ENCODE measurements at places on chromosomes 1 and 21.

GRCh38 chr1:240417317-240417716, 194.6 kb downstream of the GREM2 start:
- no peak for DNase-seq

DNA sequence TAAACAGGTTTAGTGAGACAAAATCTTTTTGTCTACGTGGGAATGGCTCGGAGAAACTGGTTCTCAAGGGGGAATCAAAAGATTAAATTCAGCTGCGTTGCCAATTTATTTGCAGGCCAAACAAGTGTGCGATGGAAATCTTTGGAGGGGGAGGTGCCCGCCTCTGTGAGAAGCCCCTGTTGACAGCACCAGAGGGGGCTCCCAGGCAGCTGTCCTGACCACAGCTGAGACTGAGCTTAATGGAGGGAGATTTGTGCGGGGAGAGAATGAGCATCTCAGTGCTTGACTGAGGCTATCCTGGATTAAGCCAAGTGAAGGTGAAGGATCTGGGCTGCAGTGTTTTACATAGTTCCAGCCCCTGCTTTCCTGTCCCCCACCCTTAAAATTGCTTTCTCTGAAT, 169.7 kb downstream of the ATG4C start:
- peak; percentile 46 for DNase-seq

DNA sequence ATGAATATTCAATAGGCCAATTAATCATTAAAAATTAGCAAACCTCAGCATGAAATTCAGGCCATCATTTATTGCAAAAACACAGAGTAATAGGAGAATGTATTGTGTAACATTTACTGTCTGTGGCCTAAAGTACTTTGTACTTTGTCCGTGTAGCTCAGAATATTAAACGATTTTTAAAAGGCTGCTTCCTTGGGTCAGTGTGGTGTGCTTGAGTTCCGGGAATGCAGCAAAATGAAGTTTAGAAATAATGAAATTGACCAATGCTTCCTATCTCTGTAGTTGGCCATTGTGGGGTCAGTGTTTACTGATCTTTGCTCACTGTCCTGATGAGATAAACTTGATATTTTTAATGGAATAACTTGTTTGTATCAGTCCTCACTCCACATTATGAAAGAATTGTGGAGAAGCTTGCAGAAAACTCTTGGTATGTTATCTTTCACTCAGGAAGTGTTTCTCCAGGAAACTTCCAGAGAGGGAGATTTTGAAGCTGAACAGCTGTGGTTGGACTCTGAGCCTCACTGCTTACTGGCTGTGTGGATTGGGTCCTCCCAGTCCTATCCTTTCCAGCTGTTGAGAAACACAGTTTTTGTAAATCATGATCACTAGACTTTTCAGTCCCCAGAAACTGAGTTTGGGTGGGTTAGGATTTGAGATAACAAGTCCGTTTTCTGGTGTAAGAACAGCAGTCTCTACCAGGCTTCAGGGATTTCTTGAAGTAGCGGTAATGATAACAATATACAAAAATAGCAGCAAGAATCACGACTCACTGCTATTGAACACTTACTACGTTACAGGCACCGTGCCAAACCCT, 19.2 kb upstream of the MTARC1 start:
- no peak for DNase-seq

DNA sequence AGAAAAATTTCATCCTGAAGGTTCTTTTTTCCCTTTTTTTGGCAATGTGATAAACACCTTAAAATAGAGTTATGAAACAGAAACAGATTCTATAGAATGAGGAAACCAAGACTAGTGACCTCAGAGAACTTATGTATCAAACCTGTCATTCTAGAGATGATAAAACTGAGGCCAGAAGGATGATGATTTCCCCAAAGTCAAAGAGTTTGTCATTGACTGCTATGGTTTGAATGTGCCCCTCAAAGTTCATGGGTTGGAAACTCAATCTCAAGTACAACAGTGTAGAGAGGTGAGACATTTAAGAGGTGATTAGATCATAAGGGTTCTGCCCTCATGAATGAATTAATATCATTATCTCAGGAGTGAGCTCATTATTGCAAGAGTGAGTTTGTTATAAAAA, 13.7 kb upstream of the BEND5 start:
- no peak for DNase-seq

- no peak for DNase-seq
Measured at GRCh38 chr1:9378801-9379200, 86.1 kb downstream of the SPSB1 start.

- DNase-seq, result no peak
Measured at GRCh38 chr1:66489972-66490601, 43.9 kb upstream of the SGIP1 start.

- DNase-seq, result no peak
Measured at GRCh38 chr1:32904797-32905196, 3.6 kb upstream of the TMEM54 start.

GRCh38 chr1:150299716-150300115, 6.1 kb downstream of the MRPS21 start:
- DNase-seq, result no peak

DNA sequence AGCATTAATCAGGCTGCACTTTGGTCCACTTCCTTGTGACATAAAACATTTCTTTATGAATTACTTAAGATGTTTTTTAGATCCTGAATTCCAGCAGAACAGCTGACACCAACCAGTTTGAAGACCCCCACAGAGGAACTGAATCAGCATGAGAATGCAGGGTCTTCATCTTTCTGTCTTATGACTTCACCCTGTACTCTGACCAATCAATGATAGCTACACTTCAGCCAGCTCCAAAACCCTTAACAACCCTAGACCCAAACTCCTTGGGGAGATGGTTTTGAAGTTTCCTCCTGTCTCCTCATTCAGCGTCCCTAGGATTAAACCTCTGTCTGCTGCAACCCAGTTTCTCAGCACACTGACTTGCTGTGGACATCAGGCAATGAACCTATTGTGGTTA, 175.0 kb downstream of the CTH start:
- DNase-seq, result no peak

GRCh38 chr1:116851846-116852245, 57.9 kb upstream of the PTGFRN start:
- no peak for DNase-seq

GRCh38 chr1:155192346-155193274, 15.1 kb downstream of the THBS3 start:
- no peak for DNase-seq

DNA sequence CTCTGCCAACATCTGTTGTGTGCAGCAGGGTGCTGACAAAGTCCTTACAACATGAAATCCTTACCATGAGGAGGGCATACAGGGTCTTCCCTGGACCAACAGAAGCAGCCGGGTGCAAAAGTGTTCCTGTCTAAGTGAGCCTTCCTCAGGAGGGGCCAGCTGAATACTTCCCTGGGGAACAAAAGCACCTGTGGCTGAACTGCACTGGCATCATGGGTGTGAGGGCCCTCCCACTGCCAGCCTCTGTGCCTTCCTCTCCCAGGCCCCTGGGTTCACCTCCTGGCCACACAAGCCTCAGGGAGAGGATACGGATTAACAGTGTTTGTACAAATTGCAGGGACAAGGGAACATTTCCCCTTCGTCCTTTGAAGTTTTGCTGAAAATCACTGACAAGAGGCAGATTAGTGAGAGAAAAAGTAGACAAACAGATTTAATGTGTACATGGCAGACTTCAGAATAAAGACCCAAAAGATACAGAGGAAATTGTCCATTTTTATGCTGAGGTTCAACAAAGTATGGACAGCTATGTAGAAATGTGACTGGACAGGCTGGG, 91.0 kb upstream of the PPM1J start:
- no peak for DNase-seq

DNA sequence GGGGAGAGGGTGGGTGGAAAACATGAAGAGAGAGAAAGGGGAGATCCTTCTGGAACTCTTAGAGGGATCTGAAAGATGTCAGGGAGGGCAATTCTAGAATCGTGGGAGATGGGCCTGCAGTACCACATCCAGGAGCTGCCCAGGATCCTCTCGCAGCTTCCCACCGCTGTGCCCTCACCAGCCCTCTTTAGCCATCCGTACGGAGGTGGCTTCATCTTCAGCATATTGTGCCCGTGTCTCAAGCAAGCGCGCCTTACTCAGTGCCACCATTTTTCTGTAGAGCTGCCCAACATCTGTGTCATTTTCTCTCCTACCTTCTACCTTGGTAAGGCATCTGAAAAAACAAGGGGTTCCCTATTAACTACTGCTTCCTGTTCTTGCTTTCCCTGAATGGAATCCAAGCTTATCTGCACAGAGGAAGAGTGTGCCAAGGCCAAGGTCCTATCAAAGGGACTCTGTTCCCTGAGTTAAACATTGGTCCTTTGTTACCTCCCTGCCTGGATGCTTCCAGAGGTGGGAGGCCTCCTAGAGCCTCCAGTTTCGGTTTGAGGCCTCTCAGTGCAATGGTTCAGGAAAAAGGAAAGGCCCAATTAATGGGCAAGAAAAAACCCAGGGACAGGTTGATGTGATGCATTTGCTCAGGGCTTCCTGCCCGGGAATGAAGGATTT, 23.2 kb downstream of the C1orf116 start:
- no peak for DNase-seq

DNA sequence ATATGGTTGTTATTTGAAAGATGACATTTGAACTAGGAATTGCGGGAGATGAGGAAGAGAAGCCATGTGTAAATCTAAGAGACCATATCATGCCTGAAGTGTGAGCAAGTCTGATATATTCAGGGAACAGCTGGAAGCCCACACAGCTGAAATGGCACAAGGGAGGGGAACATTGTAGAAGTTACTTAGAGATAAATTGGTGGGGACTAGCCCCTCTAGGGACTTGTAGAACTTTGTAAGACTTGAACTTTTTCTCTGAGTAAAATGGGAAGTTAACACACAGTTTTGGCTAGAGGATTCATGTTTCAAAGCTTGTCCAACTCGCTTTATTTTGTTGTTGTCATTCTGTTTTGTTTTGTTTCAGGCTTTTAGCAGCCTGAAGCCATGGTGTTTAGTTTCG, 216.4 kb downstream of the FMN2 start:
- no peak for DNase-seq

- no peak for DNase-seq
Measured at GRCh38 chr1:229137271-229137670, 133.6 kb upstream of the RAB4A start.

DNA sequence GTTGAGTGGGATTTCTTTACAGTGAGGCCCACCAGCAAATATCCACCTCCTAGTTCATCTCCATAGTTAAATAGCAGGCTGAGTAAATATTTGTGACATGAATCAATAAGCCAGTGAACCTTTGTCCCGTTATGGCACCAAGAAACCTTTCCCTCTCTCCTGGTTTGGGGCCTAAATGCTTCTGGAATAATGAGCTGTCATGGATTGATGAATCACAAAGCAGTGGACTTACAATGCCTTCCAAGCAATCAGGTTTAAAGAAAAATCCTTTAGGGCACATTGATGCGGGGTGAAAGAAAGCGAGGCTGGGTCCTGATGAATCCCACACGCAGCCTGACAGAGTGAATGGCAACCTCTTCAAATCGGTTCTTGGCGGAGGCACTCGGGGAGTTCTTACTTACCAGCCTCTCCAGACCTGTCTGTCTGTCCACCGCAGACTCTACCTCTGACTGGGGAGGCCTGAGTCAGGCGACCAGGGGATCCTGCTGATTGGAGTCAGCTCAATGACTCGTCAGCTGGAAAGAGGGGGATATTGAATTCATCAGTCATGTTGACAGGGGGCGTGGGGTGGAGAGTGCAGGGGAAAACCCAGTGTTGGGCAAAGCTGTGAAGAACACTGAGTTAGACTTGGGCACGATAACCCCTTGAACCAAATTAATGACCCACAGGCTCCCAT, 247.3 kb downstream of the PLPP3 start:
- DNase-seq, result no peak

DNA sequence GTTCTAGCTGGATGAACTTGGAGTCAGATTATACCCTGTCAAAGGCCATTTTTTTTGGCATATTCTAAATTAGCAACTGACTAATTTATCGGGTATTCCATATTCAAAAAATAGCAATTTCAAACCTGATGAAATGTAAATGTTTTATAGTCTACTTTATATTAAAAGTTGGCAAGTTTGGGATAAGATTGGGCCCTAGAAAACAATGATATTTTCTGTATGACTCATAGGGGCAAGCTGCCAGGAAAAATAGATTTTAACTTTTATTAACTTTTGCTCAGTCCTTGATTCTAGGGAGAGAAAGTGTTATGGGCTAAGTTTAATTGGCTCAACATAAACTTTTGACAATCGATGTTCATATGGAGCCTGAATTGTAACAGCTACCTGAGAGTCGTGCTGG, 576.9 kb upstream of the B3GALT2 start:
- DNase-seq, result no peak

All from femur (tissue), 1 donor.